CD4-positive, alpha-beta T cell treated with Interferon gamma for 1 hour (primary cell): ENCODE measurements at places on chromosomes 3 and 15.

DNA sequence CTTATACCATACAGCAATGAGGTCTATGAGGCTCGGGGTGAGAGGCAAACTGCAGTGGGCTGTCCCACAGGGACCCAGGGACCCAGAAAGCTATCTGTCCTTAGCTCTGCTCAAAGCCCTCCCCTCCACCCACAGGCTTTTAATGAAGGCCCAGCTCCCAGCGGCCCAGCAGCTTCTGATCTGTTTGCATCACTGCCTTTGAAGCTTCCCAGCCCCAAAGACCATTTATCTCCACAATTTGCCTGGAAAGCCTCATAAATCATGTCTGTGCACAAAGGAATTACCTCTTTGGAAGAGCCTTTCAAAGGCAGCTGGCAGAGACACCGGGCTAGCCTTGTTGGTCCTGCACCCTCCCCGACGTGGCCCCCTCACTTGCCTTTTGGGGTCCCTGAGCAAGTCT lies 123.9 kb downstream of the RAB11A start:
- no peak for DNase-seq

- DNase-seq = no peak
Measured at GRCh38 chr3:65342084-65342683, 654.4 kb upstream of the ADAMTS9 start.

GRCh38 chr3:45516829-45517228 lies 77.7 kb upstream of the LIMD1 start:
- DNase-seq = no peak

DNA sequence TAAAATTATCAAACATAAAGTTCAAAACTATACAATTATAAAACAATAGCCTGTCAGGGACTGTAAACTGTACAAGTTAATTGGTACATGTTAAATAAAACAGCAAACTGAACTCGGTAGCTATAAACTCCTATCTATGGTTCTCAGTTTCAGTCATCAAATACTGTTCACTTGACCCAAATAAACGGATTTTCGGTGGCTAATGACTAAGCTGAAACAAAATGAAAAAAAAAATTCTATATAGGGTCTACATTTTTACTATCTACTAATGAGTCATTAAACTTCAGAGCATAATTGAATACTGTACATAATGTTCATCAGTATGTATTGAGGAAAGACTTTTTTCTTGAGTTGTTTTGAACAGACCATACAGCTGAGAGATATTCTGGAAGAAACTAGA lies 6.6 kb downstream of the PROK2 start:
- no peak for DNase-seq

DNA sequence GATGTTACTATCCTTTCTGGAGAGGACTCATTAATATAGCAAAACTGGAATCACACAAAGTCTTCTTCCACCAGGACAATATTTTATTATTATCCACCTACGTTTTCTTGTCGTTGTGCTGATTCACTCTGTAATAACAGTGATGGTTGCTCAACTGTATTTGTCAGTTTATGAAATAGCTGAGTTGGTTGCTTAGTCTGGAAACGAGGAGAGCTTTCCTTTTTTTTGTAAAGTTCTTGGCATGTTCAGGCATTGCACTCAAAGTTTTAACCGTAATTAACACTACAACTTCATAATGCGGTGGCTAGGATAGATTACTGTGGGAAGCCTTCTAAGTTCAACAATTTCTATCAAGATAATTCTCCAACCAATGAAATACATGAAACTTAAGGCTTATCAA lies 131.2 kb downstream of the RAP2B start:
- DNase-seq = no peak

DNA sequence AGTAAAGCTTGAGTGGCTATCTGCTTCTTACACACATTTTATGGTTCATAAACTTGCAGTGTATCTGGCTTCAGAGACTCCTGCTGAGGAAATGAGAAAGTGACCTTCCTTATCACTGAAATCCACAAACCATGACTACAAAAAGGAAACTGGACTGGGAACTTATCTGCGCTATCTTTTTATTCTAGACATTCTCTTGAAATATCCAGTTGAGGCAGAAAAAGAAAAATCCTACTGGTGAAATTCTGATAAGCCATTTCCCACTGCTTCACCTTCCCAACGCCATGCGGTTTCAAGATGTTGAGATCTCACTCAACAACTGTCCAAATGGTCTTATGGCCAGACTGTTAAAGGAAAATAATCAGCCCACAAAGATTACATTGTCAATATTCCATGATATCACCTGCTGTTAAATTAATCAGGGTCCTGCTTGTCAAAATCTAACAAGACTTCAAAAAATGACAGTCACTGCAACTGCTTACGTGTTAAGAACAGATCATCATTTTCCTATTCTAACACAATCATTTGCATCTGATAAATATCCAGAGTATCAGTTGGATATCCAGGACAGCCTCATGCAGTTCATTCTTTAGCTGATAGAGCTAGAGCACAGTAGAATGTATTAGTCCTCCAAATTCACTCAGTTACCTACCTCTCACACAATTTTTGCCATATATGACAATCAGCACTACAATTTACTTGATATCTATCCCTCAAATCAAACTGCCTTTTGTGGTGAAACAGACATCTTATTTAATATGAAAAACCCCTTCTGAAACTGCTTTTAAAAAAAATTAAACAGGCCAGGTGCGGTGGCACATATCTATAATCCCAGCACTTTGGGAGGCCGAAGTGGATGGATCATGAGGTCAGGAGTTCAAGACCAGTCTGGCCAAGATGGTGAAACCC lies 538.1 kb downstream of the MAGI1 start:
- no peak for DNase-seq

GRCh38 chr3:190671658-190672057 lies 157.8 kb downstream of the IL1RAP start:
- DNase-seq = no peak

DNA sequence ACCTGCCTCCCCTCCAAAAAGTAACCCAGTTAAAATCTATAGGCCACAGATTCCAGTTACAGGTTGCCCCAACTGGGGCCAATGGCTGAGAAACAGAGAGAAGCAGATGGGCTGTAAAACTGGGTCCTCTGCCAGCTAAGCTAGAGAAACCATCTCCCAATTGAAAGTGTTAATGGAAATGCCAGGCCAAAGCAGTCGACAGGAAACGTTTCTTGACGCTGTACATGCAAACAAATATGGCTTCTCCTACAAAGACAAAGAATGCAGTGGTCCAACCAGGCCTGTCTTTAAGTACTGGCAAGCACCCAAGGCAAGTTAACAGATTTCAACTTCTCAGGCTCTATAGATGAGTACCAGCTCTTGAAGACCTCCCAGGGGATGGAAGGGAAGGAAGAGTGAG lies 71.3 kb downstream of the MAGI1 start:
- DNase-seq = no peak

DNA sequence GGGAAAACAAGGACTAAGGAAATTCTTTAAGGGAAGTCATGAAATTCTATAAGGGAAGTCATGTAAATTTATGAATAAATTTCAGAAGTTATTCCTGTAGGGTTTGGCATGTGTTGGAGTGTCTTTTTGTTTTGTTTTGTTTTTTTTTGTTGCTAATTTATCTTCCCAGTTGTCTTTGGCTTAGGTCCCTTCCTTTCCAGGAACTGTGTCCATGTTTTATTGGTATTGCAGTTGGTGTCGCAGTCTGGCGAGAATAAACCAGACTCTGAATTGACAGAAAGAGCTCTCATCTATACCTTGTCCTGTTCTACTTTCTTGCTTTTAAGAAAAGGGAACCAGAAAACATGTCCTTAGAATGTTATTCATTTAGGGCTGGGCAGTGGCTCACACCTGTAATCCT lies 57.6 kb downstream of the SGO1 start:
- DNase-seq = no peak

DNA sequence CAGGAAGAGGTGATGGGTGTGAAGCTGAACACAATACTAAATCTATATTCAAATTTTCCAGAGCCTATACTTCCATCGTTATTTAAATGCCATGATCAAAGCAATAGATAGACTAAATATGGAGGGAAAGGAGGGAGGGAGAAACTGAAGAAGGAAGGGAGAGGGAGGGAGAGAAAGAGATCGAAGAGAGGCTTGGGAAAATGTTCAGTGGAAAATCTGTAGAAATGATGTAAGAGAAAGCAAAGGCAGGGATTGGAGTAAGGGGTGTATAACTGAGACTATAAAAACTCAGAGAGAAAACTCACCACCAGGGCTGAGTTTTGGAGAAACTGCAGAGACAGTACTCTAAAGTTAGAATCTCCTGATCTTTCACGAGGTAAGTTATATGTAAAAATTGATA lies at the start of gene OSTN:
Gene OSTN (plus strand): TSS at position 310 of the 400 bp plus-strand sequence. CDS start 13,292 bp downstream, outside the sequence.
- DNase-seq = no peak

DNA sequence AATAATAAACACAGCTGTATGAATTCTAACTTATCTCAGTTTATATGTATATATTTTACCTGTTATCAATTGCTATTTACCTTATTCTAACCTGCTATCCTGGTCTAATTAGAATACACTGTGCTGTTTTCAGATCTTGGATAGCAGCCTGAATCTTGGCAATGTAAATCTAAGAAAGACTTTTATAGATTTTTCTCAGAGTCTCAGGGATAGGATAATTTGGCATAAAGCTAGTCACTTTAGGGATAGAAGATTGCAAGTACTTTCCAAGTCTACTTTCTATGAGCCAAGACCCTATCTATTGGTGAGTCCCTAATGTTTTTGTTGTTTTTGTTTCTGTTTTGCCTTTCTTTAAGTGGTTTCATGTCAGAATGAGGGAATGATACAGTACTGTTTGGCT lies 695.7 kb downstream of the NAALADL2 start:
- no peak for DNase-seq

GRCh38 chr3:180319461-180319860 lies 282.5 kb upstream of the TTC14 start:
- DNase-seq = no peak

DNA sequence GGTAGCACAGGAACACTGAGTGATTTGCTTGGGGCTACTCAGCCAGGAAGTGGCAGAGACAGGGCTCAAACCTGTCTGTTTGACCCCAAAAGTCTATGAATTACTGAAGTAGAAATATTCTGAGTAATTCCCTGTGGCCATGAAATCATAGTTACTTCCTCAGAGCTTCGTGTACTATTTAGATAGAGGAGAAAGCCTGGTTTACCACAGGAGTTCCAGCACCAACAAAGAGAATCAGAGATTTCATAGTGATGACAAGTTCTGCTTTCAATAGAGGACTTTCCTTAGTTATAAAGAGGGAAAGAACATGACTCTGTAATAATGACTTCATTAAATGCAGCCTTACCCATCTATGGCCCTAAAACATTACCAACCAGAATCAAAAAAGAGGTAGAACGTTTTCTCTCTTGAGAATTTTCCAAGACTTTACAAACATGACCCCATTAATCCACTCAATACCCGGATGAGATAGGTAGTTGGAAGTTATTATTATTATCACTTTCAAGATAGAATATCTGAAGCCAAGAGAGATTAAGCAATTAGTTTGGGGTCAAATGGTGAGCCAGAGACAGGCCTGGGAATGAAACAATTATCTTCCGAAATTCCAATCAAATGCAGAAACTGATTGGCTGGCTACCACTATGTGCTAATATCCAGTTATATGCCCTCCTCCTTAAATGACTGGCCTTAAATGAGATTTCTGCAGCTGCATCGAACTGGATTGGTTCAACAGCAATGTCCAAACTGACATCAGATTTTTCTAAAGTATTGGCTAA lies 13.6 kb upstream of the WNT5A start:
- no peak for DNase-seq

DNA sequence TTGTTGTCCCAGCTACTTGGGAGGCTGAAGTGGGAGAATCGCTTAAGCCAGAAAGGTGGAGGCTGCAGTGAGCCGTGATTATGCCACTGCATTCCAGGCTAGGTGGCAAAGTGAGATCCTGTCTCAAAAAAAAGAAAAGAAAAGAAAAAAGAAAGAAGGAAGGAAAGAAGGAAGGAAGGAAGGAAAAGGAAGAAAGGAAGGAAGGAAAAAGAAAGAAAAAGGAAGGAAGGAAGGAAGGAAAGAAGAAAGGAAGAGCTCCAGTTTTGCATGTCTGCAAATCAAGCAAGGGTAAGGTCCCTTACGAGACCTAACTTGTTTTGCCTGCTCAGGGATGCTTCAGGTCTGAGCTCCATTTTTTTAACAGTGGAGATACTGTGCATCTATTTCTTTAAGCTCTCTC lies 3.6 kb upstream of the XIRP1 start:
- DNase-seq = no peak

GRCh38 chr3:38555926-38556325 lies 59.8 kb downstream of the EXOG start:
- no peak for DNase-seq

DNA sequence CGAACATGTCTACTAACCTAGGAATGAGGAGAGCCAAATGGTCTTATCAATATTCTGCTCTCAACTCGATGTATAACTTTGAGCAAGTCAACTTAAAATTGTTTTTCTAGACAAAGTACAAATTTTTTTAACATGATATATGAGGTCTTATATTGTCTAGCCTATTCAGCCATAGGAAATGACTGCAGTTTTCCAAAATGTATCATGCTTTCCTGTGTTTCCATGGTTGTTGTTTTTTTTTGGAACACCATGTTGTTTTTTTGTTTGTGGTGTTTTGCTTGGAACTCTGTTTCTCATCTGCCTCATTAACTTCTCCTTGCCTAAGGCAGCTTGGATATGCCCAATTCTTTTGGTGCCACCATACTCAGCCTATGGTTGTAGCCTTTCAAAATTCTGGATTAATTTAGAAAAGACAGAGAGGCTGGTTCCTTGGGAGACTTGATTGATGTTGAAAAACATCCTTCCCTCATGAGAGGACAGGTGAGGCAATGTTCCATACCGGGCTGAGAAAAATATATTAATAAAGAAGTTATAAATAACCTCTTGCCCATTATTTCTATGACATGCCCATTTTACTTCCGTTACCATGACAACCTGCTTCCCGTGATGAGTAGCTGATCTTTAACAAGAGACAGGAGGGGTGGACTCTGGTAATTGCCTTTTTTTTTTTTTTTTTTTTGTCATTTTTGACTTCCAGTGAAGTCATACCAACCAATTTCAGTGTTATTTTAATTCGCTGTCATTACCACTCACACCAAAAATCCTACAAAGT lies 687.9 kb upstream of the GRM7 start:
- no peak for DNase-seq

DNA sequence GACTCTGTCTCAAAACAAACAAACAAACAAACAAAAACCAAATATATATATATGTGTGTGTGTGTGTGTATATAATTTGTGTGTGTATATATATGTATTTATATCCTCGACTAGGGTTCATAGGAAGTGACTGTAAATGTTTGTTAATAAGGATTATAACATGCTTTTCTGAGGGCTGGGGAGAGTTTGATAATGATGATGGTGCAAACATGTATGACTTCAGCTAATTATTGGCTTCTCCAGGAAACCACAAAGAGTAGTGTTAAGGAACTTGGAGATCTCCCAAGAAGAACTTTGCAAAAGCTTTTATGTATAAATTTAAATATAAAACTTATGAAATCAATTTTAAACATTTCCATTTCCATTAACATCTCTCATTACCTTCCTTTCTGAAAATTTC lies 3.9 kb upstream of the OPA1 start:
- DNase-seq = no peak

- DNase-seq = no peak
Measured at GRCh38 chr3:128452678-128453275, 13.9 kb downstream of the DNAJB8 start.

GRCh38 chr3:12773030-12773709 lies 14.1 kb upstream of the TMEM40 start:
- DNase-seq = no peak

- no peak for DNase-seq
Measured at GRCh38 chr15:93070132-93070531, 18.9 kb downstream of the RGMA start.

- DNase-seq = no peak
Measured at GRCh38 chr3:194466761-194467356, 19.9 kb downstream of the ATP13A3 start.

- no peak for DNase-seq
Measured at GRCh38 chr3:109050591-109051167, 67.3 kb downstream of the MORC1 start.
